ENCODE measurements at places on chromosomes 1 and 21. TPM values are rescaled to one million over a fixed set of nuclear protein-coding genes. Genes with fewer than 3 reads are reported as not detected.
A peak's percentile ranks its signal among the peaks of the same experiment; 100 is the strongest.

- H3K4me3 ChIP-seq, result no peak overlapping the region
- H3K27me3 ChIP-seq, result no peaks in the 10 kb centered on the region
- DNase-seq, result no peak
- no peak overlapping the region for H3K27ac ChIP-seq
- no peaks in the 10 kb centered on the region for H3K4me1 ChIP-seq
Measured at GRCh38 chr1:198919667-198920398, 281.0 kb downstream of the PTPRC start.

GRCh38 chr1:167057241-167057688, 32.9 kb downstream of the GPA33 start:
- no peaks in the 10 kb centered on the region for H3K36me3 ChIP-seq
- peak; percentile 27 for DNase-seq
- no peak overlapping the region for H3K4me3 ChIP-seq
- no peaks in the 10 kb centered on the region for H3K4me1 ChIP-seq
- no peak overlapping the region for H3K27ac ChIP-seq

DNA sequence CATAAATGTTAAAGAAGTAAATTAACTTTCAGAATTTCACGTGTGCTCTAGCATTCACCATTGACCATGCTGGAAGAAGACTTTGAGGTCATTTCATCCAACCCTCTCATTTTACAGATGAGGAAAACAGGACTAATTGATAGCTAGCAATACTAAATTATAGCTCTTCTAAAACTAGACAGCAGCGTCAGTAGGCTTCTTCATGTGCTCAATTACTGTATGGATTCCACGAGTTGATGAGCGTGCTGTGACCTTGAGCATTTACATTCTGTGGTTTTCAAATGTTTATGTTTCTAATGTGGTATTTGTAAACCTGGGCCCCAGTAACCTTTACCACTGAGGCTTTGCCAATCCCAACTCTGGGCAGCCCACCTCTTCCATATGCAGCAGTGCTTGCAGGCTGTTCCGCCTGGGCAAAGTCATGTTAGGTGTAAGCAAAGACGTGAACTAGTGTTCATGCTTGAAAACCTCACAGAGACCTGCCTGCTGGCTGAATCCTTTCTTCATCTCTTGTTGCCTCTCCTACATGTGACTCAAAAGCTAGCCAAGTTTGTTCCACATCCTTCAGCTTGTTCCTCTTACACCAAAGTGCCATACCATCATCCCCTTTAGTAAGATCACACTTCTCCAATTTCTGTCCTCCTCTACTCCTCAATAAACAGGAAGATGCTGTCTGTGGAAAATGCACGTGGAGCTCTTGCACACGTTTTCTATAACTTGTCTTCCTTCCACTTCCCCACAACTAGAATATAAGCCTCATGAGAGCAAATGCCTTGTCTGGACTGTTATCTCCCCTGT, 17.2 kb downstream of the KCNJ15 start:
- no peaks in the 10 kb centered on the region for H3K27me3 ChIP-seq
- H3K4me3 ChIP-seq, result no peak overlapping the region
- peak overlapping the region; percentile 86 for H3K27ac ChIP-seq
- H3K36me3 ChIP-seq, result no peaks in the 10 kb centered on the region

DNA sequence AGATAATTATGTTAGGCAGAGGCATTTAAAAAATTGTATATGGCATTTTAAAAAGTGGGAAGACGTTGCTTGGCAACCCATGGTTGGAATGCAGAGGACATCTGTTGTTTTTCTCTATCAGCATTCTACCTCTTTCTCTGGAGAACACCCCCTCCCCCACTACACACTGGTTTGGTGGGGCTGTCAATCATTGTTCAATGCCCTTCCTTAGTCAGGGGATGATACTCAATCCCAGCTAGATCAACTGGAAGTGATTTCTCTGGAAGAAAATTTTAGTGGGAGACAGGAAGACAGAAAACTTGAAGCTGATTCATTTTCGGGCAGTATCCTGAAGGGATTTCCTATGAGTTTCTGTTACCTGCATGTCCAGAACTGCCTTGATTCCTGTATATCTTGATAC, 35.7 kb upstream of the CAP1 start:
- no peaks in the 10 kb centered on the region for H3K27me3 ChIP-seq
- no peak overlapping the region for H3K27ac ChIP-seq
- H3K4me1 ChIP-seq, result no peaks in the 10 kb centered on the region
- no peaks in the 10 kb centered on the region for H3K36me3 ChIP-seq
- no peak for DNase-seq

- no peaks in the 10 kb centered on the region for H3K27me3 ChIP-seq
- no peaks in the 10 kb centered on the region for H3K4me1 ChIP-seq
- H3K36me3 ChIP-seq, result no peaks in the 10 kb centered on the region
- no peak overlapping the region for H3K4me3 ChIP-seq
- no peak overlapping the region for H3K27ac ChIP-seq
Measured at GRCh38 chr21:31647650-31648049, 11.8 kb upstream of the SOD1 start.

DNA sequence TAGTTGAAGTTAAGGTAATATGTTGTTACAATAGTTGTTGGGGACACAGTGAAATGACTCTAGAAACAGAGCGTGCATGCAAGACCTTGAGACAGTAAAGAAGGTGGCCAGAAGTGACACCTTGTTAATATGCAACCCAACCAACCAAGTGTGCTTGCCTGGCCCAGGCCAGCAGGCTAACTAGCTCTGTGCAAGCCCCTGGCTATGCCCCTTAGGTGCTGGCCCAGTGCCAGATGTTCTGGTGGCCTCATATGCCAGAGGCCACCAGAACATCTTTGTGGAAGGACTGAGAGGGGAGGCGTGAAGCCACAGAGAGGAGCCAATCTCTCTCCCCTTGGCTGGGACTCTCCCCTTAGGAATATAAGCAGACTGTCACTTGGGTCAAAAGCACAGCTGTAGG, 111.2 kb upstream of the JUN start:
- peaks cover 32% of the 10 kb centered on the region for H3K4me1 ChIP-seq
- no peaks in the 10 kb centered on the region for H3K36me3 ChIP-seq

DNA sequence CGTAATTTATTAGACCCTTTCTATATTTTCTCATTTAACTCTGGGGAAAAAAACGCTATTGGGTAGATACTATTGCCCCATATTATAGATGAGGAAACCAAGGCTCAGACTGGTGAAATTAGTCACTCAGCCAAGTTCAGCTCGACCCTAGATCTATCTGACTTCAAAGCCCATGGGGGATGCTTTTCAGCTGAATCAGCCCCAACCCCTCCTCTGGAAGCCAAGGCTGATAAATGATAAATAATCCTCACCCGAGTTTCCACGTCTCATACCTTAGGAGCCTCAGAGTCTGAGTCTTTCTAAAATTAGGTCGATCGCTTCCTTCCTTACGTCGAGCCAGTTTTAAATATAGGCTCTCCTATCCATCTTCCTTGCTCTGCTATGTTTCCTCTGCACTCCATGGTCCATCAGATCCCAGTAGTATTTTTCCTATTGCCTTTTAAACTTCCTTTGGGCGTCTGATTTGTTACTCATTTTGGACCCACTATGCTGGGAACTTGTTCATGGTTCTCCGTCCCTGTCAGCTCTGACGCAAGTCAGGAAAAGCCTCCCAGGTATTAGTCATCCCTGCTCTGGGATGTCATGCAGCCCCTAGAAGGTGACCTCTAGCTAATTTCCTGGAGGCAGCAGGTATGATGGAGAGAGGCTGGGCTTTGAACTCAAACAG, 122.8 kb downstream of the PLPP3 start:
- no peak for DNase-seq
- no peaks in the 10 kb centered on the region for H3K27me3 ChIP-seq
- H3K36me3 ChIP-seq, result no peaks in the 10 kb centered on the region
- H3K4me3 ChIP-seq, result no peak overlapping the region

DNA sequence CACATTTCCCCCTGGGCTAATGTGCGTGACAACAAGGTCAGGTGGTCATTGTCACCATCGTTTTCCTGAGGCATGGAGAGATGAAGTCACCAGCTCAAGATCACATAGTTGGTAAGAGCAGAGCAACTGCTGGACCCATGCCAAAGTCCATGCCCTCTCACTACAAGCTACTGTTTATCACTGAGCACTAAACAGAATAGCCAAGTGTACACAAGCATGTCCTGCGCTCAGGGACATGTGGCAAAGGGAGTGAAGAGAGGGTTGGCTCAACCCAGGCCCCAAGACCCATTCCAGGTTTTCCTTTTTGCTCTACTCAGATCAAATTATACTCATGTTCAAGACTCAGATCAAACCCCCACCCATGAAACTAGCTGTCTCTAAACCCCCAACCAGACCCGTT, 20.8 kb downstream of the LRRC52 start:
- peaks cover 6% of the 10 kb centered on the region for H3K4me1 ChIP-seq
- H3K4me3 ChIP-seq, result no peak overlapping the region
- DNase-seq, result peak; percentile 30
- H3K27ac ChIP-seq, result no peak overlapping the region
- no peaks in the 10 kb centered on the region for H3K36me3 ChIP-seq
- H3K27me3 ChIP-seq, result no peaks in the 10 kb centered on the region

DNA sequence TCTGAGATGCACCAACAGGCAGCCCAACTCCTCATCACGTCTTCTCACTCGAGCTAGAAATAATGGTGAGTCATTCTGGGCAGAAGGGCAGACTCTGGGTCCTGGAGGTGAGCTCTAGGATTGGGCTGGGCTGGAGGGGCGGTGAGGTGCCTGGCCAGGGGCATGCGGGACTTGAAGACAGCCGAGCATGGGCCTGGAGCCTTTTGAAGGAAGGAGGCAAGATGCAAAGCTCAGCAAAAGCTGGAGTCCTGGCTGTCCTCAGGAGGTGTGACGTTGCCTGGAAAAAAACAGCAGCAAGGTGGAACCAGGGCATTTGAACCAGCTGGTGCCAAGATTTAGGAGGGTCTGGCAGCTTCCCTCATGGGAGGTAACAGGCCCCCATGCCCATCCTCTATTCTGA, 712 bp downstream of the KCNA2 start:
- no peak overlapping the region for H3K27ac ChIP-seq
- H3K27me3 ChIP-seq, result no peaks in the 10 kb centered on the region
- no peaks in the 10 kb centered on the region for H3K36me3 ChIP-seq
- no peak for DNase-seq
- H3K4me1 ChIP-seq, result peaks cover 13% of the 10 kb centered on the region
- H3K4me3 ChIP-seq, result no peak overlapping the region

GRCh38 chr1:167456926-167457325, 61.4 kb downstream of the CD247 start:
- peaks cover 6% of the 10 kb centered on the region for H3K4me1 ChIP-seq
- no peak overlapping the region for H3K27ac ChIP-seq
- no peak for DNase-seq
- no peaks in the 10 kb centered on the region for H3K27me3 ChIP-seq
- no peaks in the 10 kb centered on the region for H3K36me3 ChIP-seq

DNA sequence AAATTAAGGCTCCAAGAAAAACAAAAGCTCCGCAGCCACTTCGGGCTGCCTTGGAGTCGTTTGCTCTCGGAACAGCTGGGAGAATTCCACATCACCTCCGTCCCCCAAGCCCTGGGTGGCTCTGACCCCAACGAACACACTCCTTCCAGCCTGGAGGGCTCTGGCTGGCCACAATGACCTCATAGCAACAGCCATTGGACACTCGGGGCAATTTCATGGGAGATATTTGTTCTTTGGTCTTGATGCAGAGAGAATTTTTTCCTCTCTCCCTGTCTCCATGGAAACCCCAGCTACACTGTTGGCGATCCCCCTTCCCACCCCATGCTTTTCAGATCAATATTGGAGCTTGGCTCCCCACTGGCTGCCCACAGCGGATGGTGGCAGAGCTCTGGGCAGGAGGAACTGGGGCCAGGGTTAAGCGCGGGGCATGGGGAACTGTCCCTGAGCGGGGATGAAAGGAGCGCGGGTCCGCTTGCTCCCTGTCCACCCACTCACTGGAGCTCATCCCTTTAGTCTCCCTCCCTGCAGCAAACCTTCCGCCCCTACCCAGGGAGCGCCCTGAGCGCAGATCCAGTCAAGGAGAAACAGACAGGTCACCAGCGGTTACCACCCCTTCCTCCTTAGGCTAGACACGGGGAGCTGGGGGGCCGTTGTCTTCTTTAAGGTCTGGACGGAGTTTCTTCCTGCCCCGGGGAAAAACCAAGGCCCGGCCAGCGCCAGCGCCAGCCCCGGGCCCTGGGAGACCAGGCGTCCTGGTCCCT, 1.2 kb downstream of the WNT4 start:
- DNase-seq, result no peak
- H3K36me3 ChIP-seq, result no peaks in the 10 kb centered on the region
- no peak overlapping the region for H3K27ac ChIP-seq
- H3K27me3 ChIP-seq, result no peaks in the 10 kb centered on the region
- H3K4me1 ChIP-seq, result peaks cover 4% of the 10 kb centered on the region

DNA sequence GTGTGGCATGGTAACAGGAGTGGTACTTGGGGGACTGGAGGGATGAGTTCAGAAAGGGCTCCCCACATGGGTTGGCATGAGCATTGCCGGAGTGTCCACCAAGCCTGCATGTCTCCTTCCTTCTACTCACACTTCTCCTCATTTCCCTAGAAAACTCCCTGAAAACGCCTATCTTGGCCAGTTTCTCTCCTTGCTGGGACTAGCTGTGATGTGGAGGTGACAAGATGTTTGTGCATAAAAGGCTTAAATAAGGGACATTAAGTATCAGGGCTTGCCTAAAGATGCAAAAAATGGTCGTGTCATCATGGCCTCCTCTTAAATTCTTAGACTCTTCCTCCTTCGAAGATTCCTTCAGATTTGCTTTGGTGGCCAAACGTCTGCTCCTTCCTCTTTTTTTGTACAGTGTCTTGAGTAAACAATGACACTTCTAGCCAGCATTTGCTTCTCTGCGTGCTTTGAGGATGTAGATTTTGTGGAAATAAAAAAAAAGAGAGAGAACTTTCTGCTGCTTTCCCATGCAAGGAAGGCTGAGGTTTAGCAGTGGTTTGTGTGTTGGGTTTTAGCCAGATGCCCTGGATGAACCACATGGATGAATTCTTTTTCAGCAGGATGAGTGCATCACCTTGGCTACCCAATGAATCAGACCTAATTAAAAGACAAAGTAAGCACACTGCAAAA, 239.1 kb upstream of the IRF2BP2 start:
- H3K27me3 ChIP-seq, result no peaks in the 10 kb centered on the region
- no peaks in the 10 kb centered on the region for H3K4me1 ChIP-seq
- H3K4me3 ChIP-seq, result no peak overlapping the region
- no peak for DNase-seq
- no peaks in the 10 kb centered on the region for H3K36me3 ChIP-seq

DNA sequence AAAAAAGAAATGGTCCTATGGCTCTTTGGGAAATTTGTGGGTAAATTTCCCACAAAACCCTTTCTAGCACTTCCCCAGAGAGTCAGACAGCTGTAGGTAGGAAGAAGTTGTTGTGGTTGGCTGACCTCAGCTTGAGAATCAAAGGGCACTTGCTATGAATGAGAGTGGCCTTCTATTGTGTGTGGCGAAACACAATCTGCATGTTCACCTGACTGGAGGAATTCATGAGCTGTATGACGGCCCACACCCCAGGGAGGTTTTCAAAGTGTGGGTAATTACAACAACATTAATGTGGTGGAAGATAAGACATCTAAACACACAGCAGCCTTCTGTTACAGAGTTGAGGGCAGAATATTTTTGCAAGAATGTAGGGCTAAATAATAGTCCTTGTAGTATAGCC, 38.8 kb downstream of the NGF start:
- H3K27ac ChIP-seq, result no peak overlapping the region
- no peaks in the 10 kb centered on the region for H3K4me1 ChIP-seq
- no peaks in the 10 kb centered on the region for H3K36me3 ChIP-seq
- H3K27me3 ChIP-seq, result no peaks in the 10 kb centered on the region
- no peak overlapping the region for H3K4me3 ChIP-seq
- no peak for DNase-seq

- DNase-seq, result no peak
- H3K36me3 ChIP-seq, result no peaks in the 10 kb centered on the region
- H3K27me3 ChIP-seq, result no peaks in the 10 kb centered on the region
Measured at GRCh38 chr1:227437495-227438008, 119.3 kb upstream of the CDC42BPA start.

The NHLH1 gene
- total RNA-seq, result not detected

The SPAG17 gene
- 4.8 TPM for total RNA-seq

The NBPF14 gene
- total RNA-seq, result 20.5 TPM

The IFI44L gene
- 15.8 TPM for total RNA-seq

The ABCA4 gene
- total RNA-seq, result 0.67 TPM

The HSPA6 gene
- total RNA-seq, result 4.1 TPM

The STK40 gene
- 56.1 TPM for total RNA-seq

The GNAT2 gene
- total RNA-seq, result not detected

The ANGPTL1 gene
- total RNA-seq, result 76.2 TPM
